GOT3 (cell line): ENCODE measurements at places on chromosomes 11 and 22.

- no peak for DNase-seq
Observed at GRCh38 chr11:61134801-61135257, 26.4 kb downstream of the VPS37C start.

DNA sequence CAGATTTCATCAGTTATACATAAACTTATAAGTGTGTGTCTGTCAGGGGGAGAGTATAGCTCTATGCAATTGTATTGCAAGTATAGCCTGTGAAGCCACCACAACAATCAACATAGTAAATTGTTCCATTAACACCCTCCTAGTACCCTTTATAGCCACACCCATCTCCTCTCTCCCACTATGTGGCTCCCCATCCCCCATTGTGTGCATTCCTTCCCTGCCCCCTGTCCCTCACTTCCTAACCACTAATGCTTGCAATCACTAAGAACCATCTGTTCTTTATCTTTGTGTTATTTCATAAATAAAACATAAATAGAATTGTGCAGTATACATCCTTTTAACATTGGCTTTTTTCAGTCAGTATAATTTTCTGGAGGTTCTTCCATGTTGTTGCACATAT is 83.1 kb upstream of the SLC5A12 start:
- no peak for DNase-seq

- no peak for DNase-seq
Observed at GRCh38 chr22:23675502-23676415, 15.1 kb upstream of the RGL4 start.

DNA sequence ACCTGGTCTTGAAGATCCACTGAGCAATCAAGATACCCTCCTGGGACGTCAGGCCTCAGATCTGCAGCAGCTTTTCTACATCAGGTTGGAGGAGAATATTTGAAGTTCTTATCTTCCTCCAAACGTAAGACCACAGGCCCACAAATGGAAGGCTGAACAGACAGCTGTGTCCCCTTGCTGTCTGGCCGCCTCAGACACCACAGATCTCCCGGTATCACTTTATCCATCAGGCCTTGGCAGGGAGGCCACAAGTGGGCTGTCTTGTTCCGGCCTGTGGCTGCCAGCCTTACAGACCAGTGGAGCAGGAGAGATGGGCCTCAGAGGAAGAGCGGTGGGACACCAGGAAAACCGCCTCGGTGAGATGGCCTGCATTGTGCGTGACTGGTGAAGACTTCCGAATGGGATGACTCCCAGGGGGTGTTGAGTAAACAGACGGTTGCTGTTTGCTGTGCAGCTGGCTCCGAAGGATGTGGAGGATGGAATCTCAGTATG is 15.9 kb downstream of the UBASH3B start:
- DNase-seq, result no peak

DNA sequence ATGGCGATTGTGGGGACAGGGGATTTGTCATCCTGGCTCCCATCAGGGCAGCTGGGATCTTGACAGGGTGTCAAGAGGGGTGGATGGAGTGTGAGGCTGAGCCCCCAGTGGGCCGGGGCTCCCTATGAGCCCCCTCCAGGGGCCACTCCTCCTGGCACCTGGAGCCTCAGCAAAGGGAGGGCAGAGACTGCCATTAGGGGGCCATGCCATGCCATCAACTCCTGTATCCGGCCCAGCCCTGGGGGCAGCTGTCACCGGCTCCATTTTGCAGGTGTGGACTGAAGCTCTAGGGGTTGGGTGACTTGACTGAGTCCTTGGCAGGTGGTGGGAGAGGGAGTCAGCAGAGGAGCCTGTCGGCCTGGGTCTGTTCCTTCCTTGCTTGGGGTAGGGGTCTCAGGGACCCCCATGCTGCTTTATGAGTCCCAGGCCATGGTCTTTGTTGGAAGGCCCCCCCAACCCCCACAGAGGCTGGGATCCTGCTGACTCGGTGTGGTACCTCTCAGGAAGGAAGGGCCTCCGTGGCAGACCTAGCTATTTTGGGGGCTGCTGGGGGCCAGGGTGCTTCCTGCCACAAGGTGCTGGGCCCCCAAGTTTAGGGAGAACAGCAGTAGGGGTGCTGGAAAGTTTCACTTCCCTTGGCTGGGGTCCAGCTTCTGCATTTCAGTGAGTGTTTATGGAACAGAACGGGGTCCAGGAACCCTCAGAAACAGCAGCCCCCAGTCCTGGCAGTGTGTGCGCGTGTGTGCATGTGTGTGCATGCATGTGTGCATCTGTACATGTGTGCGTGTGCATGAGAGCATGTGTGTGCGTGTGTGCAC is 1.5 kb downstream of the ACY3 start:
- DNase-seq, result no peak

DNA sequence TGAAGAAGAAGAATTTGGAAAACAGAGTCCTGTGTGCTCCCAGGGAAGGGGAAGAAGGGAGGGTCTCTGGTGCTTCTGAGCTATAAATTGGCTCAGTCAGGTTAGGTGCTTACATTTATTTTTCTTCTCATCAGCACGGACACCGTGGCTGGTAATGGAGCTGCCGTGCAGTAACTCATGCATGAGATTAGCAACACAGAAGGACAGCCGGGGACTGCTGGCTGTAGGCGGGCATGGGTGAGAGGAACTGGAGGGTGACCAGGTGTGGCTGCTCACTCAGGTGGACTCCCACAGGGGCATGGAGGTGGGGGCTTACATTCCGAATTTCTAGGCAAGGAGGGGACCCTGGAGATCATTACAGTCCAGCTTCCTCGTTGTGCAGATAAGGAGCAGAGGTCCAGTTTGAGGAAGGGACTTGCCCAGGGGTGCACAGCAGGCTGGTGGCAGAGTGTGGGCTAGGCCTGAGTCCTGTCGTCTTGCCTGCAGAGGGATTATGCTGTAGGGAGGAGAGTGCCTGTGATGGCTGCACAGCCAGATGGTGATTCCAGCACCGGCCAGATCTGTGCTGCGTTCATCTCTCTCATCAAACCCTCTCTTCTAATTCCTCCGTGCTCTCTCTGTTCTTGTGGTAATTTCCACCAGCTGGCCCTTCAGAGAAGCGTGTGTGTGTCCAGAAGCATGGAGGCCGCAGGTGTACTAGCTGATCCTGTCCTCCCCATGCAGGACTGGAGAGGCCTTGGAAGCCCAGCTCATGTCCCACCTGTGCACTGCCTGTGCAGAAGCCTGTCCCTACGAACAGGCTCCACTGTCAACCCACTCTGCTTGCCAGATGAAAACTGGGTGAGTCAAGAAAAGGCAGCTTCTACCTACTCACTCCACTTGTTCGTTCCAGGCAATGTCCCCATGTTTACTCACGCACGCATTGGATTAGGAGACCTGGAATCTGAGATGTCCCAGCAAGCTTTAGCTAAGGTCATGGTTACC is 78.9 kb downstream of the NTM start:
- DNase-seq, result no peak

GRCh38 chr22:24996420-24996952 is 44.0 kb downstream of the KIAA1671 start:
- no peak for DNase-seq
